ENCODE measurements at places on chromosomes 2 and 18.

DNA sequence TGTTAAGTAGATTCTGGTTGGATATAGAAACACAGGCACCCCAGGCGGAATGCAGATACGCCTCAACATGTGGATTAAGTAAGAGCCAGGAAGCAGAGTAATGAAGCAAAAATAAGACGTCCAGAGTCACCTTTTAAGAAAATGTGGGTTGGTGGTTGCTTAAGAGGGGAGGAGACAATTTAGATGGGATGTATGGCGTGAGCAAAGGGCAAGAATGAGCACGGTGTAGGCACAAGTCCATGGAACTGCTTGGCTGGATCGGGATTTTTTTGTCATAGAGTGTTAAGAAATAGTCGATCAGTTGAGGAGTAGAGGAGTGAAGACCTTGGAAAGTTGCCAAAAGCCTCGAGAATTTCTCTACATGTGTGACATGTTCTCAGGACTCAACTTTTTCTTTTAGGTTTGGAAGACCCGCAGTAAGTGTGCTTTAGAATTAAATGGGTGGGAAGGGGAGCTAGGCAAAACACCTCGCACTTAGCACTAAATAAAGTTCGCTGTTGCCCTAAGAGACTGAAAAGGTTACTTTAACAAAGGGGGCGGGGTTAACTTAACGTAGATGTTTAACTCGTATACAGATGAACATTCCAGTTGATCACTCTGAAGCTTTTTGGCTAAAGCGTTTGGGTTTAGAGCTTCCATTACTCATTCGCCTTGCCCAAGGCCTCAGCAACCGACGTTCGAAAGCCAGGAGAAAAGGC lies 716 bp upstream of the SLC39A10 start:
- DNase-seq = peak; percentile 90

DNA sequence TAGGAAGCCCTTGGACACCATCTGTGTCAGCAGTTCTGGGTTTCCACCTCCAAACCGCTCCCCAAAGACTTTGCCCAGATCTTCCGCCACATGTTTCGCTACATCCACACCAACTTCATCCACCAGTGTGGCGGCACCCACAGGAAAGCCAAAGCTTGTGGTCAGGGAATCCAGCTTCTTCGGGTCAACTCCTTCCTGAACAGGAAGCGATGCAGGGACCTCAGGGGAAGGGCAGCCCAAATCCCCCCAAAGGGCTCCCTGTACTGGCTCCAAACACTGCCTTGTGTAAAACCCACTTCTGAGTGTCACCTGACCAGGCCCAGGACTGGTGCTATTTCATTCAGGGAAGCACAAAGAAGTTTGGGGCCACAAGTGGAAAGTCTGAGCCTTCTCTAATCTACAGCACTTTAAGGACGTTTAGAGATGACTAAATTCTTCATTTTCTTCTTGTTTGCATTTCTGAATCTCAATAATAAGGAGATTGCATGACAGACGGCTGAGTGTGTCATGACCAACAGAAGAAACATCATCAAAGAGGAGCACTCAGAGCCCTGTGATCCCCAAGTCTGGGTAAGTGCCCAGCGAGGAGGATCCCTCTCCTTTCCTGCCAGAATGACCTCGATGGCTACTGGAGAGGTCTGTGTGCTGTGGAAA lies 20.8 kb downstream of the GAREM2 start:
- no peak for DNase-seq

DNA sequence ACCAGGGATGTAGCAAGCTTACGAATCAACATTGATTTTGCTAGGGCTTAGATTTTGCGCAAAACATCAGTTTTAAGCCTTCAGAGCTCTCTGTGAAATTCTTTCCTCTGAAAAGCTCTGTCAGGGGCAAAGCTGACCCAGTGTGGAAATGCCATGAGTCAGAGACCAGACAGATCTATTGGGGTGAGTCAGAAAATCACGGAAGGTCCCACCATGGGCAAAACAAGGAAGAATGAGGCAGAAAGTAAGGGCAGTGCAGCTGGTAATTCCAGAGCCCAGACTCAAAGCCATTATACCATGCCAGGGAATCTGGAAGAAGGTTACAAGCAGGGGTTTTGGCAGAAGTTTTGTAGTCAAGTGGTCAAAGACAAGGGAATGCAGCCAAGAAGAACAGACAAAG lies 256.6 kb upstream of the CTAGE1 start:
- peak; percentile 89 for DNase-seq

DNA sequence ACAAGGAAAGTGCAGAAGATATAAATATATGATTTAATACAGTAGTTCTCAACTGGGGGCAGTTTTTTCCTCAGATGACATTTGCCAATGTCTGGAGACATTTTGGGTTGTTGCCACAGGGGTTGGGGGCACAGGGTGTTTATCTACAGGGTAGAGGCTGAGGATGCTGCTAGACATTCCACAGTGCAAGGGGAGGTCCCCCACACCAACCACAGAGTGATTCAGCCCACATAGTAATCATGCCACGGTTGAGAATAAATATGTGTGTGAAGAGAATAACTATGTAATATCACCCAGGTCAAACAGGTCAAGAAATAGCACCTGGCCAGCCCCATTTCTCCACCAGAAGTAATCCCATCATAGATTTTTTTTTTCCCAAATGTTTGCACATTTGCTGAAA lies 17.9 kb downstream of the DYSF start:
- peak; percentile 33 for DNase-seq

- DNase-seq = peak; percentile 40
Measured at GRCh38 chr2:96315400-96316071, 9.6 kb upstream of the ITPRIPL1 start.

DNA sequence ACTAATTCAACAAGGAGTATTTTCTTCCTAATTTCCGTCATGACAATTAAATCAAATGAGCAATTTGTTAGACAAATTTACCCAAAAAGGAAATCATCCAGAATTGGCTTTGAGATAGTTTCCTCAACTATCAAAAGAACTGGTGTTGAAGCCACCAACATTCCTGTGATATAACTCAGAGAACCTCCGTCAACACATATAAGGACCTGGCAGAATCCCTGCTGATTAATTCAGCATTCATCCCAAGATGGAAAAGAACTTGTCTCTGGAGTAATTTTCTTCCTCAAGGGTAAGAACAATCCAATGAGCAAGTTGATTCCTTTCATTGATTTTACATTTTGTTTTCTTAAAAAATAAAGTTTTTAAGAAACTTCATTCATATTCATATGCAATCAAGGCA lies 62.0 kb downstream of the MBD2 start:
- DNase-seq = peak; percentile 71

DNA sequence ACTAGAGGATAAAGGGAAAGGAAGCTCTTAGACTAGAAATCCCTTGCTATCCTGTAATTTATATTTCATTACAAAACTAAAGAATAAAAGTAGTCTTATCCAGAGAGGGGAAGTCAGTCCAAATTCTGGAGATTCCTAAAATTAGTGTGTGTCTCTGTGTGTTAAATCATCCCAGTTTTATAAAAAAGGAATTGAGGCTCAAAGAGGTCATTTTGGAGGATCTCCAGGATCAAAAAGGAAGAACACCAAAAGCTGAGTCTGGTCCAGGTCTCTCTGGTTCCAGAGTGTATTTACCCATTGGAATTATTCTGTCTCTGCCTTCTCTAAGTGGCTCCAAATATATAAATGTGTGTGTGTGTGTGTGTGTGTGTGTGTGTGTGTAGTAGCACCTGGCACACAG lies 166.7 kb downstream of the NRXN1 start:
- DNase-seq = no peak

- no peak for DNase-seq
Measured at GRCh38 chr2:237326266-237327171, 87.4 kb downstream of the COL6A3 start.

DNA sequence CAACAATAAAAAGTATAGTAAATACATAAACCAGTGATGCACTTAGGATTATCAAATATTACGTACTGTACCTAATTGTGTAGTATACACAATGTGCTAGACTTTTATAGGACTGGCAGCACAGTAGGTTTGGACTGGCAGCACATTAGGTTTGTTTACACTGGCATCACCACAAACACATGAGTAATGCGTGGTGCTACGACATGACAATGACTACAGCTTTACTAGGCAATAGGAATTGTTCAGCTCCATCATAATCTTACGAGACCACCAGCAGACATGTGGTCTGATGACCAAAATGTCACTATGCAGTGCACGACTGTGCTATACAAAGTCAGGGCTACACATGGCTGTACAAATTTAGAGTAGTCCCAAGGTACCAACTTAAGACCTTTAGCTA lies 2.3 kb downstream of the MBOAT2 start:
- peak; percentile 81 for DNase-seq

Measured in epithelial cell of esophagus (primary cell).